ENCODE measurements at places on chromosomes 4 and X.

- peaks cover 2% of the 10 kb centered on the region for H3K4me1 ChIP-seq
- no peak for DNase-seq
- H3K4me3 ChIP-seq: no peak overlapping the region
- no peaks in the 10 kb centered on the region for H3K27me3 ChIP-seq
Measured at GRCh38 chrX:66912417-66912816, 273.5 kb upstream of the EDA2R start.

- H3K27me3 ChIP-seq: no peaks in the 10 kb centered on the region
- H3K4me1 ChIP-seq: no peaks in the 10 kb centered on the region
- H3K27ac ChIP-seq: no peak overlapping the region
- no peaks in the 10 kb centered on the region for H3K36me3 ChIP-seq
- H3K4me3 ChIP-seq: no peak overlapping the region
Measured at GRCh38 chrX:141341341-141341740, 99.0 kb upstream of the SPANXC start.

DNA sequence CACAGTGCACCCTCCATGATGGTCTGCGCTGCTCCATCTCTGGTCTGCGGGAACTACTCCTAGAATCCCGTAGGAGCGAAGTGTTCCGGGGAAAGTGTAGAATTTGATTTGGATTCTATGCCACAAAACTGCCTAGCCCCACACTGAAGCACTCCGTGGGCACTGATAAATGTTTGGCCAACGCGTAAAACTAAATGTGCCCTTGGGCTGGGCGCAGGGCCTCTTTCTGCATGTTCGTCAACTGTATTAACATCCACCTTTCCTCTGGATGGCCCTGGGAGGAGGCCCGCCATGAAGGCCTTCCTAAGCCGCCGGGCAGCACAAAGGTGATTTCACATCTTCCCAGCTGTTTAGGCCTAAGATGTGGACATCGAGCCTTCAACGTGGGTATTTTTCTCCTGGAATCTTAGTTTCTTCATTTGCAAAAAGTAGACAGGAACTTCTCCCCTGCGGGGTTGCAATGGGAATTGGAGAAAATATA lies 2.6 kb downstream of the MSX1 start:
- H3K4me3 ChIP-seq: no peak overlapping the region
- no peak for DNase-seq
- no peaks in the 10 kb centered on the region for H3K36me3 ChIP-seq
- H3K27ac ChIP-seq: no peak overlapping the region

GRCh38 chrX:135327299-135327698 lies 18.0 kb downstream of the ETDC start:
- H3K27ac ChIP-seq: no peak overlapping the region
- H3K4me3 ChIP-seq: no peak overlapping the region
- no peak for DNase-seq
- no peaks in the 10 kb centered on the region for H3K27me3 ChIP-seq
- no peaks in the 10 kb centered on the region for H3K36me3 ChIP-seq

DNA sequence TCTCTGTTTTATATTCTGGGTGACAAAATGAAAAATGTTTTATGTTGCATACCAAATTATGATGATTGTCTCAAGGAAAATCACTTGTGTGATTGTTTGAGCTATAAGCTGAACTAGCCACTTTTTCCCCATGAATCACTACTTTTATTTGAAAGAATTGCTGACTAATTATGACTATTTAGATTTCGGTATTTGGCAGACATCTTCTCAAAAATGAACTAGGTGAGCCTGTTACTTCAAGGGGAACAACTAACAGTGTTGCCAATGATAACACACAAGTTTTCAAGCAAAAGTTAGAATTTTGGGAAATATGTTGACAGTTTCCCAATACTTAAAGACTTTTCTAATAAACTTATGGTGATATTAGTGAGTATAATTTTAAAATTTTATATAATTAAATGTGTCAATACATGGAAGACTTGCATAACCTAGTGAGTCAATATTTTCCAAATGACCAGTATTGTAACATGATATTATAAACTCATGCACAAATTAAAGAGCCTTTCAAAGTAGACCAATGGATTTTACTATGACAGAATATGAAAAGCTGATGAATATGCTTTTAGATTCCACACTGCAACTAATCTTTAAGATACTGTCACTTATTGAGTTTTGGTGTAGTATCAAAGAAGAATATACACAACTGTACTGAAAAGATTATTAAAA lies 187.7 kb upstream of the GATB start:
- H3K4me3 ChIP-seq: no peak overlapping the region
- DNase-seq: no peak
- no peak overlapping the region for H3K27ac ChIP-seq
- no peaks in the 10 kb centered on the region for H3K36me3 ChIP-seq

- H3K4me1 ChIP-seq: no peaks in the 10 kb centered on the region
- no peaks in the 10 kb centered on the region for H3K36me3 ChIP-seq
- H3K4me3 ChIP-seq: no peak overlapping the region
- no peak for DNase-seq
- H3K27me3 ChIP-seq: no peaks in the 10 kb centered on the region
Measured at GRCh38 chr4:25477221-25477620, 100.2 kb downstream of the ANAPC4 start.

GRCh38 chr4:115233600-115233999 lies 120.2 kb upstream of the NDST4 start:
- no peaks in the 10 kb centered on the region for H3K36me3 ChIP-seq
- H3K27ac ChIP-seq: no peak overlapping the region
- no peak for DNase-seq
- H3K4me3 ChIP-seq: no peak overlapping the region

- no peaks in the 10 kb centered on the region for H3K4me1 ChIP-seq
- H3K4me3 ChIP-seq: no peak overlapping the region
- no peak for DNase-seq
Measured at GRCh38 chrX:152853986-152854385, 23.1 kb downstream of the NSDHL start.

DNA sequence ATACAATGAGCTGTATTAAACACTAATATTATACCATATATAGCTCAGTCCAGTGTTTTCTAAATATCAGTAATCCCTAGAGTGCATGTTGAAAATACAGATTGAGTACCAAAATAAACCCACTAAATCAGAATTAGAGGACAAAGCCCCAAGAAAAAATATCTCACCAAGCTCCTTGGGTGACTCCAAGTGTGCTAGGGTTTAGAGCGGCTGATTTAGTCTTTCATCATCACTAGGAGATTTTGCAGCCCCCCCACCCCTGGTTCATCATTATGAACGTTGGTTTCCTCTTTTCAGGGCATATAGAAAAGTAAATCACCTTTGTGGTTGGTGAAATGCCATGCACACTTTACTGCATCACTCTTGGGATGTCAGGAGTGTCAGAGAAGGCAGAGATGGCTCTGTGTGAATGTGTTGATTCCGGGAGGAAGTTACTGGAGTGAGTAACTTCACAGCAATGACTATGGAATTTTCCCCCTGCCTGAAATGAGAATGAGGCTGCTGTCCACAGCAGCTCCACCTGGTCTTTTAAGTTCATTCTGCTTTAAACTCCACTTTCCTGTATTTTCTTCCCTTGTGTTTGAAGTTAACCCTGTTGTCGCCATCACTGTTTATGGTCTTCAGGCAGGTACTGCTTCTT lies 25.2 kb upstream of the ANAPC4 start:
- no peak overlapping the region for H3K4me3 ChIP-seq
- H3K4me1 ChIP-seq: no peaks in the 10 kb centered on the region
- no peak overlapping the region for H3K27ac ChIP-seq
- H3K36me3 ChIP-seq: peaks cover 3% of the 10 kb centered on the region

GRCh38 chr4:125267630-125268029 lies 47.1 kb upstream of the FAT4 start:
- H3K27me3 ChIP-seq: no peaks in the 10 kb centered on the region
- no peak overlapping the region for H3K27ac ChIP-seq
- peaks cover 5% of the 10 kb centered on the region for H3K4me1 ChIP-seq

DNA sequence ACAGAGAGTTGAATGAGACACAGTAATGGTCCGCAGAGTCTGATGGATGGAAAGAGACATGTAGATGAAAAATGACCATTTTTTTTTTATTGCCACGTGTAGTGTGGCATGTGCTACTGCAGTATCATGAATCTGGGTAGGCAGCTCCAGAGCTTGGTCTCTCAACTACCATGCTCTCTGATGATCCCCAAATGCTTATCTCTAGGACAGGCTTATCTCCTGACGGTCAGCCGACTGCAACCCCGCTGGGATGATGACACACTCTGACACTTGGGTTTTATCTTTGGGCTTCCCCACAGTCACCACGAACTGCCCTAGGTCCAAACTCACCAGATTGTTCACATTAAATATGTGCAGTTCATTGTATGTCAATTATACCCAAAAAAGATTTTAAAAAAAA lies 239.7 kb downstream of the QDPR start:
- no peak overlapping the region for H3K4me3 ChIP-seq
- no peaks in the 10 kb centered on the region for H3K4me1 ChIP-seq
- DNase-seq: no peak
- H3K27ac ChIP-seq: no peak overlapping the region

- H3K4me1 ChIP-seq: no peaks in the 10 kb centered on the region
- H3K36me3 ChIP-seq: no peaks in the 10 kb centered on the region
- no peaks in the 10 kb centered on the region for H3K27me3 ChIP-seq
- H3K27ac ChIP-seq: no peak overlapping the region
- H3K4me3 ChIP-seq: no peak overlapping the region
Measured at GRCh38 chrX:10519761-10520160, 100.6 kb downstream of the MID1 start.

Measured in neuronal stem cell (in vitro differentiated cells).